ENCODE measurements at places on chromosomes 11 and 22.

GRCh38 chr11:118169300-118170140 lies 6.9 kb downstream of the SCN2B start:
- DNase-seq: no peak
- no peaks in the 10 kb centered on the region for H3K4me1 ChIP-seq
- H3K27me3 ChIP-seq: peaks cover 14% of the 10 kb centered on the region
- no peak overlapping the region for H3K4me3 ChIP-seq
- no peaks in the 10 kb centered on the region for H3K36me3 ChIP-seq
- H3K27ac ChIP-seq: no peak overlapping the region

- peak; percentile 52 for DNase-seq
- peaks cover 22% of the 10 kb centered on the region for H3K4me1 ChIP-seq
- no peaks in the 10 kb centered on the region for H3K27me3 ChIP-seq
Observed at GRCh38 chr11:62575156-62575555, 1.5 kb upstream of the EEF1G start.

- 0 out of 2 replicates have a peak, but pooled peaks cover under 1% of the 10 kb centered on the region for H3K4me1 ChIP-seq
- no peak overlapping the region for H3K4me3 ChIP-seq
- H3K27me3 ChIP-seq: no peaks in the 10 kb centered on the region
- no peak overlapping the region for H3K27ac ChIP-seq
- no peaks in the 10 kb centered on the region for H3K36me3 ChIP-seq
Observed at GRCh38 chr22:30241576-30242371, 4.8 kb downstream of the LIF start.

DNA sequence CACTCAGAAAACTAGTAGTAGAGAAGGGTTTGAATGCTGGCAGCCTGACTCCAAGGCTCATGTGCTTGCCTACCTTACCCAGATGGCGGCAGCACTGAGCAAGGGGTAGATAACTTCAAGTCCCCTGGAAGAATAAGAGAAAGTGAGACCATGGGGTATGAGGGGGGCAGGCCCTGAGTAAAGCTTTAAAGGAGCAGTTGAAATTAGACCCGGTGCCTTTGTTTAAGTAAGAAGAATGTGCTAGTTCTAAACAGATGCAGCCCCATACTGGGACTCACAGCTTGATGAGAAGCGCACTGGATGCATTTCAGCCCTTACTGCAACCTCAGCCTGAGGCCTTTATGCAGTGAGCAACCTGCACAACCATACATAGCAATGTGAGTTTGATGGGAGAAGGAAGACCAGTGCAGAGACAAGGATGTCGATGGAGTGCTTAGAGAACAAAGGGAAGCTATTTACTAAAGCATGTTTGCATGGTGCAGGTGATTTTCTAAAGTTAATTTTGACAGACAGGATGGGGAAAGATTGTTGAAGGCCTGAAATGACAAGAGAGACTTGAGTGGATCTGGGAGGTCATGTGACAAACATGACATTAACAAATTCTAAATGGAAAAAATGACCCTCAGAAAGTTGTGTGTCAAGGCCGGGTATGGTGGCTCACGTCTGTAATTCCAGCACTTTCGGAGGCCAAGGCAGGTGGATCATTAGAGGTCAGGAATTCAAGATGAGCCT lies 27.1 kb upstream of the TMA7B start:
- DNase-seq: peak; percentile 36
- H3K27me3 ChIP-seq: peaks cover 86% of the 10 kb centered on the region
- no peaks in the 10 kb centered on the region for H3K4me1 ChIP-seq
- no peaks in the 10 kb centered on the region for H3K36me3 ChIP-seq
- H3K27ac ChIP-seq: no peak overlapping the region
- H3K4me3 ChIP-seq: no peak overlapping the region

- peaks cover 47% of the 10 kb centered on the region for H3K4me1 ChIP-seq
- DNase-seq: peak; percentile 40
- H3K27me3 ChIP-seq: no peaks in the 10 kb centered on the region
- H3K27ac ChIP-seq: peak overlapping the region; percentile 45
- no peaks in the 10 kb centered on the region for H3K36me3 ChIP-seq
Observed at GRCh38 chr11:120212926-120213325, 2.1 kb downstream of the OAF start.

DNA sequence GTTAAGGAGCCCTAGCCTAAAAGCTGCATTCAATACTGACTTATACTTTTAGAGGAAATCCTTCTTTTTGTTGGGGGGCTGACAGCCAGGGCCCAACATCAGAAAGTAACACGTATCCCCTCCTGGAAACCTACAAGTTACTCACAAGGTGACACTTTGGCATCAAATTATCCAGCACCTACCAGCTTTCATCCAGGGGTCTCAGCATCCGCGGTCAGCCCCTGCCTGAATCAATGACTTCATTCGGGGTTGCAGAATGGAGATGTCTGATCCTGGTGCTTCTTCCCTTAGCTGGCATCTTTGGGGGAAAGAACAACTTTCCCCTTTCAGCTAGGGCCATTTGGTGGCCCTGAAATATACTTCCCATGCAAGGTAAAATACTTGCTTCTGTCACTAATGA lies 5.3 kb upstream of the NAP1L4 start:
- no peaks in the 10 kb centered on the region for H3K27me3 ChIP-seq
- no peak overlapping the region for H3K4me3 ChIP-seq
- H3K36me3 ChIP-seq: peaks cover 27% of the 10 kb centered on the region
- H3K4me1 ChIP-seq: no peaks in the 10 kb centered on the region

- DNase-seq: peak; percentile 97
- peak overlapping the region; percentile 75 for H3K27ac ChIP-seq
- peak overlapping the region; percentile 72 for H3K4me3 ChIP-seq
- peaks cover 45% of the 10 kb centered on the region for H3K4me1 ChIP-seq
- H3K36me3 ChIP-seq: no peaks in the 10 kb centered on the region
Observed at GRCh38 chr11:120400564-120401364, 64.6 kb downstream of the ARHGEF12 start.

GRCh38 chr22:36027579-36027934 lies 1.1 kb downstream of the RBFOX2 start:
- H3K27ac ChIP-seq: peak overlapping the region; percentile 74
- H3K4me1 ChIP-seq: peaks cover 24% of the 10 kb centered on the region
- no peaks in the 10 kb centered on the region for H3K27me3 ChIP-seq
- peak overlapping the region; percentile 98 for H3K4me3 ChIP-seq
- no peaks in the 10 kb centered on the region for H3K36me3 ChIP-seq

DNA sequence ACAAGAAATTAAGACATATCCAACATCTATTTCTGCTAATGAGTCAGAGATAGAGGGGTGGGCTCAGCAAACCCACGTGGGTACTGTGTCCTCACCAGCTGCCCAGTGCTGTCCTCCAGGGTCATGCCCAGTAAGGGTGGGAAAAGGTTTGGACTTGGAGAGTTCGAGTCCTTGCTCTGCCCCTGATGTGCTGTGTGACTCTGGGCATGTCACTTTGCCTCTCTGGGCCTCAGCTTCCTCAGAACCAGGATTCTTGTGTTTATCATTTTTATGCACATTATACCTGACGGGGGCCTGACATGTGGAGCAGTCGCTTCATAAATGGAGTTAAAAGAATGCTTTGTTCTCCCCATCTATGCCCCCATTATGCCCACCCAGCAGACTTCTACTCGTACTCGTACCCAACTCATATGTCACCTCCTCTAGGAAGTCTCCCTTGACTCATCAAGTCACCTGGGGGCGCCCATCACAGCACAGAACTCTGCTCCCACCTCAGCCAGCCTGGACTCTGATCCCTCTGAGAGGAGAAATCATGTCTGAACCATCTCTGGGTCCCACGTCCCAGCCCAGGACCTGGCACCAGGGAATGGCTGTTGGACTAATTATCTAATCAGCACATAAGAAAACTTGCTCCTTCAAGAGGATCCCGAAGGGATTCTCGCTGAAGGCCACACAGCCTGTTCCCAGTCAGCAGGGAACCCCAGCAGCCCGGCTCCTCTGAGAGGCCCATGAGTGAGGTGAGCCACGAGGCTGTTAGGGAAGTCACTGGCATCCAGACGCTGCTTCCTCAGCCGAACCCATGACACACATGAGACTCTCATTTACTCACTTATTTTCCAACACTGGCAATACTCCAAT lies 38.7 kb upstream of the TSKU start:
- no peaks in the 10 kb centered on the region for H3K27me3 ChIP-seq
- no peak overlapping the region for H3K4me3 ChIP-seq
- DNase-seq: peak; percentile 83
- H3K36me3 ChIP-seq: no peaks in the 10 kb centered on the region

DNA sequence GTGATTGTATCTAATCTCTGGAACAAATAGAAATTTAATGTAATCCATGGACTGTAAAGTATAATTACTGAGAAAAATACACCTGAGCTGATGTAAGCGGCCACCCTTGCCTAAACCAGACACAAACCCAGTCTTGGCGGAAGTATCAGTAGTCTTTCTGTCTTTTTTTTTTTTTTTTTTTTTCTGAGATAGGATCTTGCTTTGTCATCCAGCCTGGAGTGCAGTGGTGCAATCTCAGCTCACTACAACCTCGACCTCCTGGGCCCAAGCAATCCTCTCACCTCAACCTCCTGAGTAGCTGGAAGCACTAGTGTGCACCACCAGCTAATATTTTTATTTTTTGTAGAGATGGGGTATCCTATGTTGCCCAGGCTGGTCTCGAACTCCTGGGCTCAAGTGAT lies 5.5 kb upstream of the CXCR5 start:
- H3K27ac ChIP-seq: no peak overlapping the region
- no peak for DNase-seq

DNA sequence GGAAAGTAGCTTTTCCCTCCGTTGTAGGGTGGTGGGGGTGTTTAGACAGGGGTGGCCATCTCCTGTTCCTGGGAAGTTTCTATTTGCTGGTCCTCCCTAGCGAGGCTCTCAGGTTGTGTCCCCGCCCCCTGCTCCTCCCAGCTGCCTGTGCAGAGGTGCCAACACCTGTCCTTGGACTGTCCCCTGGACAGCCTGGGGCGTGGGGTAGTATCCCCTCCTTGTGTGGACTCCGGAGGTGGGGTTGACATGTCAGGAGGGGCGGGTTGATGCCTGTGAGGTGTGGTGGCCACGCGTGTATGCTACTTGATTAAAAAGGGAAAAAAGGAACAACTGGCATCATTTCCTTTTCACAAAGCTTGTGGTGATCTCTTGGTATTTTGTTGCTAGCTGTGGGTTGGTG lies 14.3 kb upstream of the RANBP1 start:
- no peak overlapping the region for H3K4me3 ChIP-seq
- H3K36me3 ChIP-seq: peaks cover 31% of the 10 kb centered on the region
- H3K27me3 ChIP-seq: no peaks in the 10 kb centered on the region
- no peaks in the 10 kb centered on the region for H3K4me1 ChIP-seq
- H3K27ac ChIP-seq: no peak overlapping the region

- H3K27ac ChIP-seq: no peak overlapping the region
- no peaks in the 10 kb centered on the region for H3K36me3 ChIP-seq
- no peaks in the 10 kb centered on the region for H3K4me1 ChIP-seq
- peak overlapping the region; percentile 70 for H3K4me3 ChIP-seq
Observed at GRCh38 chr11:75667255-75667830, 1.5 kb downstream of the MAP6 start.

GRCh38 chr11:119844808-119845207 lies 115.8 kb upstream of the NECTIN1 start:
- H3K27ac ChIP-seq: no peak overlapping the region
- no peak overlapping the region for H3K4me3 ChIP-seq
- H3K27me3 ChIP-seq: peaks cover 18% of the 10 kb centered on the region
- H3K36me3 ChIP-seq: no peaks in the 10 kb centered on the region
- no peak for DNase-seq
- H3K4me1 ChIP-seq: no peaks in the 10 kb centered on the region

GRCh38 chr11:1297011-1297575 lies 12.3 kb downstream of the TOLLIP start:
- H3K27me3 ChIP-seq: no peaks in the 10 kb centered on the region
- peaks cover 11% of the 10 kb centered on the region for H3K4me1 ChIP-seq
- no peak overlapping the region for H3K4me3 ChIP-seq
- H3K27ac ChIP-seq: no peak overlapping the region

GRCh38 chr11:132126973-132127899 lies 756.8 kb downstream of the NTM start:
- H3K4me3 ChIP-seq: peak overlapping the region; percentile 65
- no peaks in the 10 kb centered on the region for H3K36me3 ChIP-seq
- no peaks in the 10 kb centered on the region for H3K27me3 ChIP-seq

DNA sequence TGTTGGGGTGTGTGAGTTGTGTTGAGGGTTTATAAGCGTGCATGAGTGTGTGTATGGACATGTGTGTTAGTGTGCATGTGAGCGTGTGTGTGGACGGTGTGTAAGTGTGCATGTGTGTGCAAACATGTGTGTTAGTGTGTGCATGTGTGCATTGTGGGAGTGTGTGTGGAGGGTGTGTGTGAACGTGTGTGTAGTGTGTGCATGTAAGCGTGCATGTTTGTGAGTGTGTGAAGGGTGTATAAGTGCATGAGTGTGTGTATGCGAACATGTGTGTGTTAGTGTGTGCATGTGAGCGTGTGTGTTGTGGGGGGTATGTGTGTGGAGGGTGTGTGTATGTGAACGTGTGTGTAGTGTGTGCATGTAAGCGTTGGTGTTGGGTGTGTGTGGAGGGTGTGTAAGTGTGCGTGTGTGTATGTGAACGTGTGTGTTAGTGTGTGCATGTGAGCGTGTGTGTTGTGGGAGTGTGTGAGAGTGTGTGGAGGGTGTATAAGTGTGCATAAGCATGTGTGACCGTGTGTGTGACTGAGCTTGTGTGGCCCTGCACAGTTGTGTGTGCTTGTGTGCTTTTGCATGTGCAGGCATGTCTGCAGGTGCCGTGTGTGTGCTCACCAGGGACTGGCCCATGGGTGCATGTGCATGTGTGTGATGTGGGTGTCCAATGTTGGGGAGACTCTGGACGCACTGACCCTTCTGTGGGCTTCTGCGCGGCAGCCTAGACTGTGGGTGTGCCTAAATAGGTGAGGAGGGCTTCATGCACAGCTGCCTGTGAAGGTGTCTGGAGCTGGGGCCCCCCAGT lies 866.2 kb downstream of the TBC1D22A start:
- DNase-seq: no peak
- no peak overlapping the region for H3K27ac ChIP-seq
- H3K4me1 ChIP-seq: no peaks in the 10 kb centered on the region

- H3K4me3 ChIP-seq: no peak overlapping the region
- H3K4me1 ChIP-seq: peaks cover 20% of the 10 kb centered on the region
- no peaks in the 10 kb centered on the region for H3K27me3 ChIP-seq
- H3K36me3 ChIP-seq: no peaks in the 10 kb centered on the region
- no peak for DNase-seq
Observed at GRCh38 chr11:63572026-63572688, 9.0 kb upstream of the PLAAT2 start.

GRCh38 chr11:5808500-5809121 lies at the start of gene OR52N2:
Gene OR52N2, plus strand, starts transcription at chr11:5808924. Its CDS starts 11,412 bp downstream, at chr11:5820336.
- DNase-seq: peak; percentile 81
- H3K4me3 ChIP-seq: peak within 1 kb of the TSS; percentile 80
- H3K27ac ChIP-seq: no peak within 1 kb of the TSS
- 0 out of 2 replicates have a peak, but pooled peaks cover 5% of the 10 kb centered on the region for H3K27me3 ChIP-seq

GRCh38 chr11:108093128-108093904 lies 28.1 kb upstream of the ACAT1 start:
- H3K27me3 ChIP-seq: no peaks in the 10 kb centered on the region
- no peak overlapping the region for H3K27ac ChIP-seq
- H3K36me3 ChIP-seq: peaks cover 34% of the 10 kb centered on the region
- no peak overlapping the region for H3K4me3 ChIP-seq
- no peaks in the 10 kb centered on the region for H3K4me1 ChIP-seq
- no peak for DNase-seq

- no peak overlapping the region for H3K27ac ChIP-seq
- no peaks in the 10 kb centered on the region for H3K36me3 ChIP-seq
- H3K4me3 ChIP-seq: no peak overlapping the region
- DNase-seq: no peak
Observed at GRCh38 chr11:112396076-112396475, 135.4 kb upstream of the PLET1 start.

All from GM23248 (cell line).